Inflammatory macrophage treated with lipopolysaccharide for 4 hours (primary cell): ENCODE measurements at places on chromosomes 2 and 18.

DNA sequence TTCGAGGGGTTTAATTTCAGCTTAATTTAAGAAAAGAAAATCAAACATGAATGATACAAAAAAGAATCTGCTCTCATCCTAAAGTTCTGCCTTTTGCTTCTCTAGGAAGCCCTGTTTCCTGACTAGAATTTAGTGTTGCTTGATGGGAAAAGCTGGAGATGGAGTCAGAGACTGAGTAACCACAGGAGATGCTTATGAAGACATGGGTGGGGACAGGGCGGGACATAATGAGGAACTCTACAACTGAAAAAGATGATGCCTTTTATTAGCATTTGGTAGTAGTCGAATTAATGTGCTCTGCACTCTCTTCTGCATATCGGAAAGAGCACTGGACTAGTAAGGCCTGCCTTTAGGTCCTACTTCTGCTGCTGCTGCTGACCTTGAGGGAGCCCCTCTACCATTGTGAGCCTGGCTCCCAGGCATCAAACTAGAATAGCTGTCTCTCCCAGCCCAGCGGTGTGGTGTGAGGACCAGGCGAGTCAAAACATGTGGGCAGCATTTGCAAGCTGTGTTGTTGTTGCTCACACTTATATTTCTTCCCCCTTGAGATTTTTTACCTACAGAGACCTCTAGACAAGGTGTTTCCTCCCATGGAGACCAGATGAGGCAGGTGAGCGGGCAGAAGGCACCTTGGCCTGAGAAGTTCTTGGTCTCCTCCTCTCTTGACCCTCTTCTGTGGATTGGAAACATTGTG lies 61.5 kb downstream of the INPP4A start:
- DNase-seq, result peak; percentile 75

DNA sequence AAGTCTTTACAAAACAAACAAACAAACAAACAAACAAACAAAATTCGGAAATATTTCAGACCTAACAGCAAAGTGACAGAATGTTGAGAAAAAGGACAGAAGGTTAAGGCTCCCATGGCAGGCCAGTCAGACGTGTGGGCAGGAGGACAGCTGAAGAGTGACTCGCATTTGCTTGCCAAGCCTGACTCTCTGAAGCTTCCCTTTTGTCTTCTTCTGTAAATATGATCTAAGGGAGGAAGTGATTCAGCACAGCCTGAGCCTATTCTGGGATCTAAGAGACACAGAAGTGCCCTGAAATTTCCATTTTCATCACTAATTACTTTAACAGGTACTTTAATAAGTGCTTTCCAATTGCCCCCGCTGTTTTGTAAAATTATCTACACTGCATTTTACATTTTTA lies 134.0 kb upstream of the LYPD1 start:
- peak; percentile 91 for DNase-seq

GRCh38 chr2:23456396-23456795 lies 71.4 kb downstream of the KLHL29 start:
- DNase-seq, result no peak

GRCh38 chr2:72781480-72781879 lies 44.4 kb downstream of the EXOC6B start:
- no peak for DNase-seq

- no peak for DNase-seq
Measured at GRCh38 chr2:60391649-60392375, 161.6 kb downstream of the BCL11A start.
